ENCODE measurements at places on chromosomes 5 and 9. TPM values are rescaled to one million over a fixed set of nuclear protein-coding genes. Genes with fewer than 3 reads are reported as not detected.

- DNase-seq: no peak
Observed at GRCh38 chr9:111356481-111357244, 26.6 kb upstream of the OR2K2 start.

GRCh38 chr5:82674671-82675070, 396.5 kb upstream of the RPS23 start:
- DNase-seq: no peak

DNA sequence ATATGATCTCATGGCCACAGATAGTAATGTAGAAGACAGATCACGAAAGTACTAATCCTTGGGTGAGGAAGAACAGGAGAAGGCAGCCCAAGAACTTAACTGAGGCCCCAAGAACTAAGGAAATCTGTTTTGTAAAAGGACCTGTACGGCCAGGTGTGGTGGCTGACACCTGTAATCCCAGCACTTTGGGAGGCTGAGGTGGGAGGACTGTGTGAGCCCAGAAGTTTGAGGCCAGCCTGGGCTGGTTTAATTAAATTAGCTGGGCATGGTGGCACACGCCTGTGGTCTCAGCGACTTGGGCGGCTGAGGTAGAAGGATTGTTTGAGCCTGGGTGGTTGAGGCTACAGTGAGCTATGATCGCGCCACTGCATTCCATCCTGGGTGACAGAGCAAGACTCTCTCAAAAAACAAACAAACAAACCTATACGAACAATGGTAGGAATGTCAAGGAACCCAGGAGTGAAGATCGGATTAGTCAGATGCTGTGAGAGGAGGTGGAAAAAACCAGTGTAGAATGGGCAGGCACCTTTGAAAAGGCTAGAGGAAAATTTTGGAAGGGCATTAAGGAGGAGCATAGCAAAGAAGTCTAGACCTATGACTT, 283.8 kb upstream of the DMRT1 start:
- DNase-seq: no peak

HDHD3 gene
- polyA plus RNA-seq: 8.4 TPM

SEMA6A gene
- 51.3 TPM for polyA plus RNA-seq

OR1J4 gene
- not detected for polyA plus RNA-seq
